ENCODE measurements at places on chromosomes 3 and 15. TPM values are rescaled to one million over a fixed set of nuclear protein-coding genes. Genes with fewer than 3 reads are reported as not detected.

GRCh38 chr3:169315141-169315540 lies 348.4 kb downstream of the MECOM start:
- no peak for DNase-seq

- no peak for DNase-seq
These were observed 191.1 kb downstream of the KCNAB1 start for GRCh38 chr3:156311431-156311830.

The FBXO40 gene
- total RNA-seq = not detected

DNA sequence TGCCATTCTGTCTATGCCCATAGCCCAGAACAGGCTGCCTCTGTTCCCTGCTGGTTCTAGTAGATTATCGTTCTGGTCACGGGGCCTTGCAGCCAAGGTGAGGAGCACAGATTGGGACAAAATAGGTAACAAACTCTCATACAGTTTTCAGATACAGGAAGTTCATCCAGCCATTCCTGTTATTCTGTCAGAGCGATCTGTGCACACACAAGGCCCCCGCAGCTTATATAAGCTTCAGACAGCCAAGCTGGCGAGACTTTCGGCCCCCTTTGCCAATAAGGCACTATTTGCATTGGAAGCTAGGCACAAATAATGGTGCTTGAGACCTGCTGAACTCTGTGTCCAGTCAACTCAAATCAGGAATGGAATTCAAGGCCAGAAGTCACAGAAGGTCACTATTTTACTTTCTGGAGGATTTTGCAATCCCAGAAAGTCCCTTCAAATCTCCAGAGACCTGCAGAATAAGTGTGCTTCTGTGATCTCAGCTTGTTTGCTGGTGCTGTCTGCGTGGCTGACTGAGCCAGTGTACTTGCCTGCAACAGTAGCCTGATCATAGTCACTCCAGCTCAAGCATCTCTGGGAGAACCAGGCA lies 69.4 kb downstream of the BFSP2 start:
- DNase-seq = no peak

DNA sequence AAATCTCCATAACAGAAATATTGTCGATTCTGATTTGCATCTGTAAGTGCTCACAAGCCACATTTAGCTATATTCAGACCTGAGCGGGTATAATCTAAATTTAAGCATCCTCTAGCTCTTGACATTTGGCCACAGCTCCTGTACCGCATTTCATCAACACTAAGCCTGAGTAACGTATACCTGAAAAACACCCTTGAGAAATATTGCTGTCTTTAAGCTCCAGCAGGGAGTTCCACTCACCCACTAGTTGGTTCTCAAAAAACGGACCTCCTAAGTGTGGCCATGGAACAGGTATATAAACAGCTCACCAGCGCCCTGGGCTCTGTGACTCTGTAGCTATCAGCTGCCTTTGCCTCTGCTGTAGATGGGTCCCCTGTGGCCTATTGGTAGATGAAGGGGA lies 80.7 kb downstream of the ABI3BP start:
- no peak for DNase-seq

- no peak for DNase-seq
These were observed 63.3 kb upstream of the STRIT1 start for GRCh38 chr3:155356594-155357370.

DNA sequence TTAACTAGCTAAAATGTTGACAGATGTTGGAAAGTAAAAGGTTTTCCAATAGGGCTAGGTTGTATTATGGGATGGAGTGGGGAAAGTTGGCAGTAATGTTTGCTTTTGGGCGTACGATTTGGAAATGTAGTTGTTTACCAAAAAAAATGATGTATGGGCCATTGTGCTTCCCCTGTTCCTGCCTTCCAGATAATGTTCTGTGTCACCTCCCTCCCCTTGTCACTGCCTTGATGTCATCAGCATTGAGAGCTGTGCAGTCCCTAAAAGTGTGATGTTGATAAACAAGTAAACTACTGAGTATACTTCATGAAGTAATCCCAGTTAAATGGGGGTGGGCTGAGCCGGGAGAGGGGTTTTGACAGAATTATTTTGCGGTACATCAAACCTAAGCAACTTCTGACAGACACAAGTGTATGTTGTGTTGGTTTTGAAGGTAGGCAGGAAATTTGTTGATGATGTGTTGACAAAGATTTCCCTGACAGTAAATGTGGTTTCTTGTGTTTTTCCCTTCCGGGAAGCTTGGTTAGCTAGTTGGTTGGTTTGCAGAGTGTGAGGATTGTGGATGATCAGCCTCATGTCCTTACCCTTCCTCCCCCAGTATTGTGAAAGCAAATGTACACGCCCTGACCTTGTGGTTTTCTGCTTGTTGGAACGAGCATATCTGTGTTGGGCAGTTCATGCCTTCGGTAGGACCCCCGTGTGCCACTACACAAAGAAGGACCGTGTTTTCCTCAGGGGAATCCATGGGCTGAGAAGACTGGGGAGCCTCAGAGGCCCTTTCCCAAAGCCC lies 87.3 kb downstream of the PGPEP1L start:
- DNase-seq = no peak

GRCh38 chr3:171809611-171809860 lies 747 bp downstream of the PLD1 start:
- no peak for DNase-seq

GRCh38 chr15:101411581-101411980 lies 77.9 kb downstream of the PCSK6 start:
- no peak for DNase-seq

DNA sequence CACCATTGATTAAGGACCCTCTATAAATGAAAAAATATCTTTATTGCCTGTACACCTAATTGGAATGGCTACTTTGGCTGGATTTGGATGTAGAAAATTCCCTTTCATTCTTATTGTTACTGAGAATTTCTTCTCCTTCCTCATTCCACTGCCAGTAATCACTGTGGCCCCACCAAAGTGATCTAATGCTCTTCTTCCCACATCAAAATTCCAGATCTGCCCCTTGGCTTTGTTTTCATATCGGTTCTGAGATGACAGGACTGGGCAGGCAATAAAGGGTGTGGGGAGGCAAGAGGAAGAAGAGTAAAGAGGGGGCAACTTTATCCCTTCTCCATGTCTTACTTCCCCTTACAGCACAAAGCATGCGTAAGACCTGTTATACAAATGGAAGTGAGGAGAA lies 2.1 kb downstream of the ANKUB1 start:
- DNase-seq = no peak

The HHLA2 gene
- not detected for total RNA-seq

The CCR3 gene
- 0.55 TPM for total RNA-seq

DNA sequence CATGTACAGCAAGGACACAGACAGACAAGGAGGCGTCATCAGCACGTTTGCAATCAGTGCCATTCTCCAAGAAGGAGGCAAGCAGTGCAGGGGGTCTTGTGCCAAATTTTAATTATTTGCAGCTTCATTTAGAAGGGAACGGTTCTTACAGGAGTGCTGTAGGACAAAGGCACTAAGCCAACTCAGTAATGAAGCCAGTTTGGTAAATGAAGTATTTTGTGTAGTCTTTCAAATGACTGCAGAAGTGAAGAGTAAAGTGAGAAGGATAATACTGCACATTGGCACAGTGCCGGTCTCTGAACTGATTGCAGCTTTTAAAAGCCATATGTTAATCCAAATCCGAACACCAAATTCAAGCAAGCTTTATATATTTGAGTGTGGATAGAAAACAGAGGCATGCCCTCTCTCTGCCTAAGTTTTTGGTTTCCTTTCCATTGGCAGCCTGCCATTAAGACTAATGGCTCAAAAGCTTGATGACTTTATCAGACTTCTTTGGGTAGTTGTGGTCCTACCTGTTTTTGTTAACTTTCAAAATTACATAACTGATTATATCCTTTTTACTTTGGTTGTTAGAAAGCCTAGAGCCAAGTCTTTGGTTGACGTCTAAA lies 101.3 kb downstream of the SENP2 start:
- no peak for DNase-seq

DNA sequence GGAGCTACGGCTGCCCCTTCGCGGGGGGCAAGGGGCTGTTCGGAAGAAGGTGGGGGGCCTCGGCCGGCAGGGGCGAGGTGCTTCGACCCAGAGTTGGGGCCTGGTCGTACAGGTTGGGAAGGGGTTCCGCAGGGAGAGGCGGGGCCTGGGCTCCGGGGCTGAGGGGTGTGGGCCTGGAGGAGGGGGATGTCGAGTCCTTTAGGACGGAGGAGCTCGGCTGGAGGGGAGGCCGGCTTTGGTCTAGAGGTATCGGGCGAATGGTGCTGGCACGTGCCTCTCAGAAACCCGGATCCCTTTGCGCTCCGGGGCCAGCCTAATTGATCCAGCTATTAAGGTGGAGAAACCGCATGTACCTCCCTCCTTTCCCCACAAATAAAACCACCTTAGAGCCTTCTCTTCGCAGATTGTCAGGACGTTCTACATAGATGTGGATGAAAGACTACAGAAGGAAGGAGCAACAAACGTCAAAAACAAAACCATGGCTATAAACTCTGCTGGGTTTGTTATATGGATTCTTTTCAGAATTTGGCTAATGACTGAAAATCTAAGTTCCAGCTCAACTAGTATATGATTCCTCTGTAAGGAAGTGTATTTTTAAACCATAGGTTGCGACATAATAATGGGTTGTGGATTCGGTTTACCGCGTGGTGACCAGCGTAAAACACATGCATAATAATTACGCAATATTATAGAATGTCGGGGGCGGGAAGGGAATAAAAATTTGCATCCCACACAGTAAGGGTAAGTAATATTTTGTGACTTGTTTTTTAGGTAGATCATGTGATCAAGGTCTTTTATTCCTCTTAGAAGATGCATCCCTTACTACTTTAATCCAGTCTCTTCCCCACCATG lies 644 bp upstream of the NGLY1 start:
- peak; percentile 91 for DNase-seq

GRCh38 chr3:14234251-14235002 lies 55.8 kb downstream of the LSM3 start:
- peak; percentile 89 for DNase-seq

The UBE2Q2 gene
- total RNA-seq = 17.4 TPM

The RASGRP1 gene
- 23.1 TPM for total RNA-seq

DNA sequence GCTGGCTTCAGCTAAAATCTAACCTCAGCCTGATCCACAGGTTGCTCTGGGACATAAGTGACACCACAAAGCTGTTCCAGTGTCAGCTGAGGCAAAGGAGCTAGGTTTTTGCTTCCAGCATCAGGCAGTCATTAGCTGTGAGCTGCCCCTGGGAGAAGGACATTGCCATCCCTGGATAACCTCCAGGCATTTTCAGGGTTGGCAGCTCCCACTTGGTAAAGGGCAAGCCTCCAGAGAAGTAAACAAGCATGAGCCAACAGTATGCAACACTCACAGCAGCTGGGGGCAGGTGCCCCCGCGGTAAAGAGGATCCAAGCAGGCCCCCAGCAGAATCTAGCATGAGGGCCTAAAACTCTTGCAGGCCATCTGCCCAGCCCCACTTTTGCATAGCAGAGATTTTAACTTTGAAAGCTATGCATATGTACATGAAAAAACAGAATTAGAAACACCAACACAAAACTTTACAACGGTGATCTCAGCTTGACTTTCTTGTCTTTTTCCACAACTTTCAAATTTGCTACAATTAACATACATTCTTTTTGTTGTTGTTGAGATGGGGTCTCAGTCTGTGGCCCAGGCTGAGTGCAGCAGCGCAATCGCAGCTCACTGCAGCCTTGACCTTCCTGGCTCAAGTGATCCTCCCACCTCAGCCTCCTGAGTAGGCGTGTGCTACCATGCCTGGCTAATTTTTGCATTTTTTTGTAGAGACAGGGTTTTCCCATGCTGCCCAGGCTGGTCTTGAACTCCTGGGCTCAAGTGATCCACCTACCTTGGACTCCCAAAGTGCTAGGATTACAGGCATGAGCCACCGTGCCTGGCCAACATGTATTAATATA lies 83.8 kb upstream of the TPM1 start:
- no peak for DNase-seq

The SH3GL3 gene
- total RNA-seq = not detected

DNA sequence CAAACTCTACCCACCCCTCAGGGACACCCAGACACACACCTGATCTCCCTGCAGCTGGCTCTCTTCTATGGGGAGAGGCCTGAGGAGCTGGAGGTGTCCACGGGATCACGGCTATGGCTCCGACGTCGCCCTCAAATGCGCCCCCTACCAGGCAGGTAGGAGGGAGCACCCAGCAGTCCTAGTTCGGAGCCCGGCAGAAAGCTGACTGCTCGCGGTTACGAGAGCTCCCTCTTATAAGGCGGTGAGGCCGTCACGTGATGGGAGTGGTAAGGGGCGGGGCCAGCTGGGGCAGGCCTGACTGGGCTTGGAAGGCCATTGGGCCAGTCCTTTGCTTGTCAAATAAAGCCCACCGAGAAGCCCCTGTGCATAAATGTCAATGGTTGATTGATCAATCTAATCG lies at the start of gene PRR20G:
Gene PRR20G (minus strand): TSS at position 207 of the 400 bp plus-strand sequence. CDS start 681 bp downstream, outside the sequence.
- no peak for DNase-seq

The RHO gene
- not detected for total RNA-seq

GRCh38 chr3:46236294-46237054 lies 5.8 kb upstream of the CCR3 start:
- no peak for DNase-seq

- no peak for DNase-seq
These were observed 122.7 kb downstream of the DGKG start for GRCh38 chr3:186239321-186239720.

DNA sequence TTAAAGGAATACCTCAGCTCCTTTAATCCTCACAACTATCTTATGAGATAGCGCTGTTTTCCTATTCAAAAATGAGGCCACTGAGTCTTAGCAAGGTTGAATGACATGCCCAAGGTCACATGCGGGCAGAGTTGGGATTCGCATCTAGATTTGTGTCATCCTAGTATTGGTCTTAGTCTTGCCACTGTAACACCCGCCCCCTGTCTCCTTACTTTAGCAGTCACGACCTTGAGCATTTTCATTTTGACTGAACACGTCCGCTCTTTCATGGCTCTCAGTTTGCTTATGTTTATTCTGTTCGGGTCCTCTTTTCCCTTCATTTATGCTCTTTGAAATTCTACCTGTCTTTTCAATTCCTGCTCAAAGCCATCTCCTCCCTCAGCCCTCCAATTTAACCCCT lies 112.5 kb upstream of the CADPS start:
- DNase-seq = no peak

DNA sequence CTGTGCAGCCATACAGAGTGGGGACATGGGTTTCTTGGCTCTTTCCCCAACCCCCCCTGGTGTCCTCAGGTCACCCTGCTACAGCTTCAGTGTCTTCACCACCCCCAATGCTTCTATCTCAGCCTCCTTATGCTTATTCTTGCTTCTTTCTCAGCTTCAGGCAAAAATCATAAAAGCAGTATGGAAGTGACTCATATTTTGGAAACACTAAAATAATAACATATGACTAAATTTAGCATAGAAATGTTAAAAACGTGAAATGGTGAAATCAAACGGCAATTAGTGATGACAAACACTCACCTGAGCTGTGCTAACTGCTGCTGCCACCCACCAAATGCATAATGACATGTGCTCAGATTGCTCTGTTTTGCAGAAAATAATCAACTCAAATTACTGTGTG lies 475.2 kb upstream of the EPHA3 start:
- no peak for DNase-seq

The C3orf38 gene
- 18.5 TPM for total RNA-seq

The TMEM212 gene
- total RNA-seq = not detected

- DNase-seq = no peak
These were observed 228.4 kb downstream of the MAGI1 start for GRCh38 chr3:65810302-65810701.
